ENCODE measurements at places on chromosomes 1 and 21.

DNA sequence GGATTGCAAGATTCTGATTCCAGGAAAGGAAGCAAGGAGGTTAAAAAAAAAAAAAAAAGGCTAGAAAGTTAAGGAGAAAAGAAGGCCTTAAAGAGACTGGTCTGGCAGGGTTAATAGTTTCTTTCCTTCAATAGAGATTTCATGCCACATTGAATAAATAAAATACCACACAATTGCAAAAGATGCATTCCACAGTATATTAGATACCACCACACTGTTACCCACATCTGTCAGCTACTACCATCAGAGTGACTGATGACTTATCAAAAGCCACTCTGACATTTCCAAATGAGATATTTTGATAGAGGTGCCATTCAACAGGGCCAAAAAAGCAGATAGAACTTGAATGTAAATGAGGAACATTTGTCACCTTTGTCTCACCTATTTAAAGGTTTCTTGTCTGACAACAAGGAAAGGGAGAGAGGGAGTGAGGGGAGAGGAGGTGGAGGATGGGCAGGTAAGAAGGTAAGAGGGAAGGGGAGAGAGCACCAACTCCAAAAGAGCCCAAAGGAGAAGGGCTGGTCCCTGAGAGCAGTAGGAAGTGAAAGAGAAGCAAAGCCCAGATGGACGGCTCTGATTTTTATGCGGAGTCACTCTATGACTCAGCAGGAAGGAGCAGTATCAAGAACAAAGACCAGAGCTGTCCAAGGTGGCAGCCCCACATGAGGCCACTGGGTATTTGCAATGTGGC is 38.3 kb downstream of the LRRN2 start:
- no peak for DNase-seq

DNA sequence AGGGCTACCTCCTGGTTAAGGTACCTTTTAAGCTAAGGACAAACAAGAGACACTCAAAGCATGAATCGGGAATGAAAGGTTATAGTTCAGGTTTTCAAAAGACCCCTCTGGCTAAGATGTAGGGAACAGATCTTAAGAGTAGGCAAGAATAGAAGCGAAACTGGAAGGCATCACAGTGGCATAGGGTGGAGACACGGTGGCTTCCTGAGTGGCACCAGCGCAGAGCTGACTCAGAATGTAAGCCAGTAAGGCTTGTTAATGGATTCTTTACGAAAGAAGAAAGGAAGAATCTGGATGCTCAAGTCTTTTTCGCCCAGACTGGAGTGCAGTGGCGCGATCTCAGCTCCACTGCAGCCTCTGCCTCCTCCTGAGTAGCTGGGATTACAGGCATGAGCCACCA is 21.2 kb downstream of the PADI6 start:
- DNase-seq: no peak

DNA sequence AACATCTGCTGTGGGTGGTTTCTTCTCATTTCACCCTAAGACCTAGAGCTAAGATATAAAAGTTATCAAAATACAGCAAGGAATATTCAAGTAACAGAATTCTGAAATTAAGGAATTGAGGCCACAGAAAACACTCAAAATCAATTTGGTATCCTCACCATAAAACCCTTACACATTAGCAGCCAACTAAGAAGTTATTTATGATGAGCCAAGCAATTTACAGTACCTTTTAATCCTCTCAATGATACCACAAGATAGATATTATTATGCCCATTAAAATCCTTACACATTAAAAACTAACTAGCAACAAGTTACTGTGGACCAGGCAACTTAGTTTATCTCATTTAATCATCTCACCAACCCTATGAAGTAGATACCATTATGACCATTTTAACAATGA is 81.6 kb downstream of the FAF1 start:
- no peak for DNase-seq

- no peak for DNase-seq
Measured at GRCh38 chr1:39671793-39672550, at the start of gene NT5C1A. Gene NT5C1A, minus strand, starts transcription at chr1:39672107. Its CDS starts 69 bp downstream, at chr1:39672038.

DNA sequence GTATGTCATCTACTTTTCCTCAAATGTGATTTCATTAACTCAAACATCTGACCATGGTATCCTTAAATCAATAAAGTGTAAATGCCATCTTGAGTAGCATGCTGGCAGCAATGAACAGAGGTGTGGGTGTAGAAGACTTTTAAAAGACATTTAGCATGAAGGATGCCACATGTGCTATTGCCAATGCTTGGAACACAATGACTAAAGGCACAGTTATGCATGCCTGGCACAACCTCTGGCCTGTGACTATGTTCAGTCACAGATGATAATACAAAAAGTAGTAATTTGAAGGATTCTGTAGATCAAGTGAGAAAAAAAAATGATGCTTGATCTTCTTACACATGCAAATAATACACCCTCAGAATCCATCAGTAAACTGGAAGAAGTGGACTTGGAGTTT is 938.9 kb upstream of the ADGRL4 start:
- DNase-seq: no peak

GRCh38 chr1:231584117-231584516 is 42.5 kb upstream of the DISC1 start:
- no peak for DNase-seq

- no peak for DNase-seq
Measured at GRCh38 chr21:25944672-25945213, 210.0 kb downstream of the GABPA start.
